Urinary bladder (tissue), 4 donors: ENCODE measurements at places on chromosomes 2 and 18.

DNA sequence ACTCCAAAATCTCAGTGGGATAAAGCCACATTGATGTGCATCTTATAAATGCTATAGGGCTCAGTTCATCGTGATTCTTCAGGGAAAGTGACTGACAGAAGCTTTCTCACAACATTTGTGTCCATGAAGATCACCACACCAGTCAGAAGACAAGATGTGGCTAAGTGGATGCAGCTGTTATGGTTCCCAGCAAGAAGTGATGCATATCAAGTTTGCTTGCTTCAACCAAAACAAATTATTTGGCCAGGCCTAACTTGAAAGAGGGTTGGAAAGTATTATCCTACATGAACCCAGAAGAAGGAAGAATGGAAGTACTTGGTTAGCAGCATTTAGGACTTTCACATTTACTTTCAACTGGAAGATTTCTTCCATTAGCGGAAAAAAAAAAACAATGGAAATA, 210.0 kb upstream of the ACVR2A start:
- DNase-seq: no peak

- DNase-seq: no peak
These were observed 210.3 kb upstream of the RBMS1 start for GRCh38 chr2:160703648-160704585.

GRCh38 chr18:58970943-58971790, 106.5 kb downstream of the ZNF532 start:
- DNase-seq: no peak

- DNase-seq: no peak
These were observed 52.6 kb downstream of the CHN1 start for GRCh38 chr2:174952607-174953006.

DNA sequence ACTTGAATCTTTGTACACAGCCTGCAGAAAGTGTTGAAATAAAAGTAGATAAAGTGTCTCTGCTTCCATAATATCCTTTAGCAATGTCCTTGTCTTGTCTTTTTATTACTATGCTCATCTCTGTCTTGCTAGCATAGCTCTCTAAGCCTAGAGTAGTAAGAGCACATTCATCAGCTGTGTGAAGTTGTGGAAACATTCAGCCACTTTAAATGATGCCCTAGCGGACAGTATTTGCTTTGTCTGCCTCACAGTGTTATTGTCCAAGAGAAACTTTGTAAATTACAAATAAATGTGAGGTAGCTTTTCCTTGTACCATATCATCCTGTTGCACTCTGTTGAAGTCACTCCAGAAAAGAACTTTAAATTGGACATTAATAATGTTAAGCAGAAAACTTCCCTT, 60.3 kb upstream of the TTC21B start:
- DNase-seq: no peak

DNA sequence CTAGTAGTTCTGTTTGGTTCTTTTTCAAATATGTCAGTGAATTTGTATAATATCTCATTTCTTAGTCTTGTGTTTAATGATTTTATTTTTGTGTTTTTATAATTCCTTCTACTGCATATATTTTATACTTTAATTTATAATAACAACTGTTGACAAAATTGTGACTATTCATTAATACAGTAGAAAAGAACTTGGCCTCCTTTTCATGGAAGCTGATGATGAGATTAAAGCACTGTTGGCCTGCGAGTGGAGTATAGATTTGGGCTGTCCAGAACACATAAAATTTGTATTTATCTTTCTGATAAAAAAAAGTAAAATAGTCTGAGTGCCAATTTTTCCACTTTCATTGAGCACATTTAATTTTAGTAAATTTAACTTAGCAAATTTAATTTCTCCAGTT, 12.1 kb downstream of the CFLAR start:
- DNase-seq: no peak
